ENCODE measurements at places on chromosomes 4 and X.

DNA sequence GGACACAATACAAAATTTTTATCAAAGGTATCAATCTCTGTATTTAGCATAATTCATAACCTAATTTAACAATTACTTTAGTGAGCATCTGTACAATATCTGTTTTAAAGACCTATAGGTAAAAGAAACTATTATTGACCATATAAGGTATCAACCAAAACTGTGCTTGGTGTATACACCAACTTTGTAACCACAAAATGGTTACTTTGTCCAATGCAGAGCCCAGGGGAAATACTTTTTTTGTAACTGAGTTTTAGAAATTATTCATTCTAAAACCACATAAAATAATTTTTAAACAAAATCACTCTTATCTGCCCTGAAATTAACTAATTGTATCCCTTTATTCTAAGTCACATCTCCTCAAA is 5.0 kb downstream of the CXXC4 start:
- peaks cover 12% of the 10 kb centered on the region for H3K27me3 ChIP-seq
- no peak for DNase-seq

DNA sequence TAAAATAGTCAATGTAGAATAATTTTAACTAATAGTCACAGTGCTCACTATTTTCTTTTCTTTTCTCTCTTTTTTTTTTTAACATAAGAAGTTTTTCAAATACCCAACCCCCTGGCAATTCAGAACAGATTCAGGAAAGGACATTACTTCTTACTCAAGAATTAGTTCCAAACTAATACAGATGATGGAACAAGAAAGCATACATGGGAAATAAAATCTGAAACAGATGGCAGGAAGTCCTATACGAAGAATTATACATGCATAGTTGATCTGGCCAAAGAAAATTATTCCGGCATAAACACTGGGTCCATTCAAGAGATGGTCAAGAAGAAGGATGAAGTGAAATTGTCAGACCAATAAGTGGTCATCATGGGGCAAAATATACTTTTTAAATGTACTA is 614.4 kb upstream of the INTU start:
- no peak for DNase-seq
- H3K27me3 ChIP-seq: no peaks in the 10 kb centered on the region
- H3K4me3 ChIP-seq: no peak overlapping the region
- H3K36me3 ChIP-seq: no peaks in the 10 kb centered on the region
- H3K27ac ChIP-seq: no peak overlapping the region
- H3K4me1 ChIP-seq: peaks cover 4% of the 10 kb centered on the region

- H3K27me3 ChIP-seq: no peaks in the 10 kb centered on the region
- H3K4me3 ChIP-seq: no peak overlapping the region
- H3K27ac ChIP-seq: no peak overlapping the region
- no peak for DNase-seq
- H3K36me3 ChIP-seq: no peaks in the 10 kb centered on the region
- peaks cover 7% of the 10 kb centered on the region for H3K4me1 ChIP-seq
These were observed 299.5 kb downstream of the ARHGAP24 start for GRCh38 chr4:85774489-85774888.

- DNase-seq: no peak
- H3K27me3 ChIP-seq: no peaks in the 10 kb centered on the region
- H3K4me1 ChIP-seq: 0 out of 2 replicates have a peak, but pooled peaks cover 2% of the 10 kb centered on the region
- no peaks in the 10 kb centered on the region for H3K36me3 ChIP-seq
- no peak overlapping the region for H3K27ac ChIP-seq
These were observed 121.2 kb downstream of the KLHL13 start for GRCh38 chrX:117995378-117995777.

- no peak overlapping the region for H3K27ac ChIP-seq
- H3K36me3 ChIP-seq: no peaks in the 10 kb centered on the region
- no peak overlapping the region for H3K4me3 ChIP-seq
- DNase-seq: no peak
- peaks cover 4% of the 10 kb centered on the region for H3K4me1 ChIP-seq
These were observed 3.2 kb downstream of the KLHL2 start for GRCh38 chr4:165210566-165210965.

- H3K4me3 ChIP-seq: no peak overlapping the region
- 0 out of 2 replicates have a peak, but pooled peaks cover 3% of the 10 kb centered on the region for H3K4me1 ChIP-seq
- DNase-seq: no peak
- H3K36me3 ChIP-seq: peaks cover 2% of the 10 kb centered on the region
These were observed 18.7 kb downstream of the SLC25A43 start for GRCh38 chrX:119417842-119418241.

- H3K4me3 ChIP-seq: no peak overlapping the region
- no peaks in the 10 kb centered on the region for H3K36me3 ChIP-seq
- H3K27ac ChIP-seq: no peak overlapping the region
- H3K27me3 ChIP-seq: no peaks in the 10 kb centered on the region
- H3K4me1 ChIP-seq: peaks cover 8% of the 10 kb centered on the region
- DNase-seq: no peak
These were observed 129.0 kb downstream of the BTC start for GRCh38 chr4:74665346-74665745.

DNA sequence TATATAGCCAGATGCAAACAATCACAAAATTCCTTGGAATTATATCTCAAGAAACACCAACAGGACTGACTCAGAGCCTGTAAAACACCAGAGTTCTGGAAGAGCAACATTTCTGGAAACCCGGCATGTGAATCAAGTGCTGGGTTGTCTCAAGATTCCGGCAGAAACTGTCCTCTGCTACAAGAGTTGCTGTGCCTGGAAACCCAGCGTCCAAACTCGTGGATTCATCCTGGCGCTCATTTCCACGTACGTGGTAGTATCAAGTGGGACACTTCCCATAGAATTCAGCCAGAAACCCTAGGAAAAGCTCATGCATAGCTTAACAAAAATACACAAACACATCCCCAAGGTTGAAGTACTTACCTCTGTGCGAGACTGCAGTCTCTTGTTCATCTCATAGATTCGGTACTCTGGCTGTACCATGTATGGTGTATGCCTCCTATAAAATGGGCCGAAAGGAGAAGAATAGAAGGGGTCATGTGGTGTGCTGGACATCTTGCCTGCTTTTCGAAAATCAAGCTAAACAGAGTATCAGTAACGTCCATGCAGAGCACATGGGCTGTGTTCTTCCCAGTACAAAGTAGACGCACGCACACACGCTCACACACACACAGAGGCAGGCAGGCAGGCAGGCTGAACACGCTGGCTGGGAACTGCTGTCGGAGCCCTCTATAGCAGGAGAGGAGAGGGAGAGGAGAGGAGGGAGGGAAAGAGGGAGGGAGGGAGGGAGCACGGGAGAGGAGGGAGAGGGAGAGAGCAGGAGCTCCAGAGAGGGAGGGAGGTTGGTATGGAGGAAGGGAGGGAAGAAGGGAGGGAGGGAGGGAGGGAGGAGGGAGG is at the start of gene LDB2:
LDB2 (minus strand) TSS at position 655 of the 837 bp plus-strand sequence.
- H3K36me3 ChIP-seq: no peaks in the 10 kb centered on the region
- peaks cover 11% of the 10 kb centered on the region for H3K4me1 ChIP-seq
- H3K4me3 ChIP-seq: peak within 1 kb of the TSS; percentile 88
- peak within 1 kb of the TSS; percentile 99 for H3K27ac ChIP-seq
- no peaks in the 10 kb centered on the region for H3K27me3 ChIP-seq
- DNase-seq: peak; percentile 88

DNA sequence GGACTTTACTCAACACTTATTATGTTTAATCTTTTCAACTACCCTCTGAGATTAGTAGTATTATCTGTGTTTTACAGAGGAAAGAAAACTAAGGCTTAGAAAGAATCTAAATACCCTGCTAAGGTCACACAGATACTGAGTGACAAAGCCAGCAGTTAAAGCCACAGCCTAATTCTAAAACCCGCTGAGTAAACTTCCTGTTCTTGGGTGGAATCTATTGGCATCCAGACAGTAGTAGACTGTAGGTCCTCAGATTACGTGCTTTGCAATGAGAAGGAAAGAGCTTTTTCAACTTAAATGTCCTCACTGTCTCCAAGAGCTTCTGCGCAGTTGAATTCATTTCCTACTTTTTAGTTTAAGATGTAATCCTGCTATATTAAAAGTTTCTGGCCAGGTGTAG is 126.0 kb downstream of the TENM3 start:
- no peaks in the 10 kb centered on the region for H3K4me1 ChIP-seq
- H3K27ac ChIP-seq: no peak overlapping the region
- H3K36me3 ChIP-seq: no peaks in the 10 kb centered on the region
- DNase-seq: peak; percentile 62

DNA sequence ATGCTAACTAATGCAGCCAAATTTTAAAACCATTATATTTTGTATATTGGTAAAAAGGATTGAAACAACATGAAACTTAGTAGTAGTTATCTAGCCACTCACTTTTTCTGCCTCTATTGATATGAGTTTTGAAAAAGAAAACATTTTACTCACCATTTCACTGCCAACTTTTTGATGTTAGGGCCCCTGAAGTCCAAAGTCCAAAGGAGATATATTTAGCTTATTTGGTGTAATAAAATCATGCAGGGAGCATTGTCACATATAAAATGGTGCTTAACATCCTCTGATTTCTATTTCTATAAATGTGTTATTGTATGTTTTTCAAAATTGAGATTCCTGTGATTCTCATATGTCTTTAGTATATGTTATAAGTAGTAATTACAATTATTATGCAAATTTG is 24.5 kb upstream of the CXCL3 start:
- no peak overlapping the region for H3K27ac ChIP-seq
- no peaks in the 10 kb centered on the region for H3K27me3 ChIP-seq
- no peak overlapping the region for H3K4me3 ChIP-seq
- no peaks in the 10 kb centered on the region for H3K36me3 ChIP-seq
- DNase-seq: no peak
- no peaks in the 10 kb centered on the region for H3K4me1 ChIP-seq

- DNase-seq: no peak
- H3K27ac ChIP-seq: no peak overlapping the region
- H3K36me3 ChIP-seq: no peaks in the 10 kb centered on the region
These were observed 30.0 kb downstream of the ZCCHC12 start for GRCh38 chrX:118853596-118853995.

DNA sequence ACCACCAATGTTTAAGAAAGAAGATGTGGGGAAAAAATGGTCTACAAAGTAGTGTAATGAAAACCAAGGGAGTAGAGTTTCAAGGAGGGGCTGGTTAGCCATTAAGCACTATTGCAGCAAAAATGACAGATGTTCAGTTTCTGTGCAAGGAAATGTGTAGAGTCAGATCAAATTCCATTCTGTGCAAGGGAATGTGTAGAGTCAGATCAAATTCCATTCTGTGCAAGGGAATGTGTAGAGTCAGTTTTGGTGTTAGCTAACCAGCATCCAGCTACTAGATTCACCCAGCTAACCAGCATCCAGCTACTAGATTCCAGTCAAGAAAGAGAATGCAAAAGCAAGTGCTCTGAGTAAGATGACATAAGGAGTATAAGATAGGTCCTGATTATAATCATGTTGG is 208.8 kb downstream of the COX18 start:
- H3K27me3 ChIP-seq: no peaks in the 10 kb centered on the region
- no peak for DNase-seq
- H3K27ac ChIP-seq: no peak overlapping the region
- H3K36me3 ChIP-seq: no peaks in the 10 kb centered on the region
- H3K4me1 ChIP-seq: no peaks in the 10 kb centered on the region
- H3K4me3 ChIP-seq: no peak overlapping the region

DNA sequence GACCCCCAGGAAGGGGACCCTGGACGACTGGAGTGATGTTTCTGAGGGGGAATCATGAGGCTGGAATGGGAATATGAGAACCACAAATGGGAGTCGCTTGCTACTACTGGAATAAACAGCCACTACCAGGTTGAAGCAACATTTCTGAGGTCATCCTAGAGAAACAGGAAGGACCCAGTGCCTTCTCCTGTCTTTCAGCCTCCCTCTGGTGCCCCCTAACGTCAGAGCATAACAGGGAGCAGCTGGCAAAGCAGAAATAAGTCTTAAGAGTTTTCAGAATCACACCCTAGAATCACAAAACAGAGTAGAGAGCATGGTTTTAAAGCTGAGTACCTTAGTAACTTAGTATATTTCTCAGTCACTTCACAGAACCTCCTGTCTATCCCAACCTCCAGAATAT is 347.8 kb upstream of the PITX2 start:
- DNase-seq: peak; percentile 45
- H3K36me3 ChIP-seq: no peaks in the 10 kb centered on the region
- no peak overlapping the region for H3K27ac ChIP-seq
- no peak overlapping the region for H3K4me3 ChIP-seq
- H3K4me1 ChIP-seq: no peaks in the 10 kb centered on the region

- H3K4me3 ChIP-seq: no peak overlapping the region
- no peaks in the 10 kb centered on the region for H3K36me3 ChIP-seq
- H3K27me3 ChIP-seq: no peaks in the 10 kb centered on the region
These were observed 781.4 kb downstream of the KLHL13 start for GRCh38 chrX:117335209-117335608.

- H3K36me3 ChIP-seq: no peaks in the 10 kb centered on the region
- H3K4me1 ChIP-seq: no peaks in the 10 kb centered on the region
- H3K27me3 ChIP-seq: peaks cover 1% of the 10 kb centered on the region
- no peak for DNase-seq
These were observed 81.3 kb upstream of the TMEM33 start for GRCh38 chr4:41853973-41854372.

DNA sequence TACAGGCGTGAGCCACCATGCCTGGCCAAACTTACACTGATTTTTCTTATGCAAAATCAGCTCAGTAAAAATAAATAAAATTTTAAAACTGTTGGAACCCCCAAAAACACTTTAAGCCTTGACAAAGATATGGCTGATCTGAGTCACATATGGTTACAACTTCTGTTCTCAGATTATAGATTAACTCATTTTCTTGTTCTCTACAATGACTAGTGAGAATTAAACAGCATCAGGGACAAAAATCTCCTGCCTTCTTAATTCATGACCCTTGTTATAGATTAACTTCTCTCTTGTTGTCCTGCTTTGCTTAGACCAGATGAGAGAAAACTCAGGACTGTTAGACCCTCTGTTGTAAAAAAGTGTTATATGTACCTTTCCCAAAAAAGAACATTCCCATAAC is 24.2 kb upstream of the EXOC1L start:
- no peaks in the 10 kb centered on the region for H3K36me3 ChIP-seq
- no peak for DNase-seq
- no peak overlapping the region for H3K4me3 ChIP-seq
- H3K4me1 ChIP-seq: no peaks in the 10 kb centered on the region
- no peak overlapping the region for H3K27ac ChIP-seq

DNA sequence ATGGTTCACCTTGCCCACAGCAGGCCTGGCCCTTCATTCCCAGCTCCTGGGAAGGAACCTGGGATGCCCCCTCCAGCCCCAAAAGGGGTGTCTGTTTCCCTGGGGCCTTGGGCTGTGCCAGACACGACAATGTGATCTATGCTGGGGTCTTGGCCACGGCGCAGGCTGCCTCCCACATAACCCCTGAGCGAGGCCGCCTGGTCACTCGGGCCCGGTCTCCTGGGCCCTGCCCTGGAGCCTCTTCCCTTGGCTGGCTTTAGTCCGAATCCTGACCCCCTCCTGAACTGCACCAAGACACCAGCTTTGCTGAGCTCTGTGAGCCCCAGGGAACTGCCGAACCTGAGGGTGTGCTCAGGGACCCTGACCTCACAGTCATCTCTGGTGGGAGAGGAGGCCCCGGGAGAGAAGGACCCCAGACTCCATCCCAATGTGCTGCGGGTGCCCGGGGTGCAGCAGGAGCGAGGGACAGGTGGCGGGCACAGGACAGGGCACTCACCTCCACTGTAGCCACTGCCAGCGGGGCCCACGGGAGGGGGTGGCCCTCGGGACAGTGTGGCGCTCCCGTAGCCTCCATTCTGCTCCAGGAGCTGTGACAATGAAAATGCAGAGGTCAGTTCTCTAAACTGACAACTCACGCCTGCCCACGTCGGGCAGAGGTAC is 42.0 kb downstream of the GAK start:
- no peak for DNase-seq
- H3K36me3 ChIP-seq: peaks cover 69% of the 10 kb centered on the region
- H3K4me1 ChIP-seq: no peaks in the 10 kb centered on the region
- no peaks in the 10 kb centered on the region for H3K27me3 ChIP-seq
- no peak overlapping the region for H3K4me3 ChIP-seq

GRCh38 chrX:40099055-40099958 is 1.5 kb upstream of the BCOR start:
- H3K4me1 ChIP-seq: no peaks in the 10 kb centered on the region
- H3K27me3 ChIP-seq: peaks cover 4% of the 10 kb centered on the region
- H3K27ac ChIP-seq: no peak overlapping the region
- H3K4me3 ChIP-seq: peak overlapping the region; percentile 86
- no peaks in the 10 kb centered on the region for H3K36me3 ChIP-seq
- no peak for DNase-seq
